Globus pallidus (tissue), 1 donor: ENCODE measurements at places on chromosomes 7 and 10.

DNA sequence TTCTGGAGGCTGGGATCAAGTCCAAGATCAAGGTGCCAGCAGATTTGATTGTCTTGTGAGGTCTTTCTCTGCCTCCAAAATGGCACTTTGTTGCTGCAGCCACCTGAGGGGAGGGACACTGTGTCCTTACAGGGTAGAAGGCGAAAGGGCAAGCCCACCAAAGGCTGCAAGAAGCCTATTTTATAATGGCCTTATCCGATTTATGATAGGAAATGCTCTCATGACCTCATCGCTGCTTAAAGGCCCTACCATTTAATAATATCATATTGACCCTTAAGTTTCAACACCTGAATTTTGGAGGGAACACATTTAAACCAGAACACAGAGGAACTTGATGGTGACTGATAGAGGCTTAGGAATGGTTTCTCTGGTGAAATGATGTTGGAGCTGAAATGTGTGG lies 296.5 kb downstream of the TWIST1 start:
- DNase-seq = no peak

DNA sequence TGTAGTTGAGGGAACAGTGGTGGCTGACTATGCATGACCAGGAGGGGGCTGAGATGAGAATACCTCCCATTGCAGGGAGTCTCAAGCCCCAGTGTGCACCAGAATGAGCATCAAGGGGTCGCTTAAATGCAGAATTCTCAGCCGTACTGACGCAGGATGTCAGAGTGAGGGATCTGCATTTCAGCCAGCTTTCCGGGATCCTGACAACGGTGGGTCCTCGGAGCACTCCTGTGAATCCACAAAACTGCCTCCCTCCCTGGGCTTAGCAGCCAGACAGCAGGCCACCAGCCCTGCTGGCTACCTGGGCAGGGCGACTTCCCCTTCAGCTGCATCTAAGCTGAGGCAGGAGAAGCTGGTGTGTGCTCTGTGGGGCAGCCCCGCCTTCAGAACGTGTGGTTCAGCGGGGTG lies 21.8 kb upstream of the LOXL4 start:
- no peak for DNase-seq

- no peak for DNase-seq
These were observed 55.9 kb downstream of the SVOPL start for GRCh38 chr7:138645284-138645683.

DNA sequence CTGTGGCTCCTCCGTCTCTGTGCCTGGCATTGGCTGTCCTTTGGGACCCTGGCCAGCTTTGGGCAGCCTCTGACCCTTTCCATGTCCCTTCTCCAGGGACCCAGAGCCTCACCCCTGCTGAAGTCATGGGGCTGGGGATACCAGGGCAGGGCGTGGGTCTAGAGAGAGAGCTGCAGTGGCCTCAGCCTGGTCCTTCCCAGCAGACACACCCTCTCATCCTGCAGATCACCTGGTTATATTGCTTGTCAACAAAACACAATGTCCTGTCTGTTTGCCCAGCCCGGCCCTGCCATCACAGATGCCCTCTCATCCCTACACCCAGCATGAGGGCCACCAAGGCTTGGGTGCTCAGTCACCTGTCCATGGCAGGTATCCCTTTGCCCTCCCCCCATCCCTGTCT lies 1.8 kb downstream of the MUC17 start:
- no peak for DNase-seq

- no peak for DNase-seq
These were observed 91.9 kb downstream of the WDFY4 start for GRCh38 chr10:48776528-48776927.

- no peak for DNase-seq
These were observed 138.7 kb upstream of the SMIM30 start for GRCh38 chr7:113256883-113257531.

GRCh38 chr10:128721963-128722445 lies 595.8 kb upstream of the MKI67 start:
- no peak for DNase-seq

DNA sequence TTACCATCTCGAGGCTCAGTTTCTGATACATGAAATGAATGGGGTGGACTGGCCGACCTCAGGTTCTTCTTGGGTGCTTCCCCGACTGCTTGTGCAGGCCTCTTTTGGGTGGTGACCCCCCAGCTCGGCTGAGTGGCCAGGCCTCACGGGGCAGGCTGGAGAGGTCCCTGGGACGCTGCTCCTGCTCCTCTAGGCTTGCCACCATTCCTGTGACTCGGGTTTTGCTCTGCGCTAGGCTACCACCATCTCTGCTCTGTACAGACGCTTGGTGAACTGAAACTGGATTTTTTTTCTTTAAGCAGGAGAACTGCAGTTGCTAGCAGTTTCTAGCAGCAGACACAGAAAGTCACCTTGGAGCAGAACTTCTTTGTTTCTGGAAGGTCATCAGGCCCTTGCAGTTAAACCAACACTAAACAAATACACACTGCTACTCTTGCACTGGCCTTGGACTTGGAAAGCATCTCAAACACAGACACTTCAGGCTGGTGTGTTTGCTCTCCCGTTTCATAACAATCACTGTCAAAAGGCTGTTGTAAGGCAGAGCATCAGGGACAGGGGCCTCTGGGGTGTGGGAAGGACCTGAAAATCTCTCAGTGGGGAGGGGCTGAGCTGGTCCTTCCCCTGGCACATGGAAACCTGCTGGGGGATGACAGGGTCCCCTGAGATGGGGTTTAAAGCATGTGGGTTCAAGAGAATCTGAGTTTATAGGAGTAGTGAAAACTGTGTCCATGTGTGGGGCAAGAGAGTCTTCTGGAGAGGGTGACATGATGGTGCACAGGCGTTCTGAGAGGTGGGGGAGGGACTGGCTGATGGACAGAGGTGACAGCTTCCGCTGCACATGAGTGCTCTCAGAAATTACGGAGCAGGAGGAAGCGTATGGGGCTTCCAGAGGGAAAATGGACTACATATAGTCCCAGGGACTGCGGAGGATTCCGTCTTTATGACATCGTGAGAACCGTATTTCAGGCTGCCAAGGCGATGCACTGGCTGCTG lies 35.0 kb upstream of the GIMAP8 start:
- DNase-seq = no peak

DNA sequence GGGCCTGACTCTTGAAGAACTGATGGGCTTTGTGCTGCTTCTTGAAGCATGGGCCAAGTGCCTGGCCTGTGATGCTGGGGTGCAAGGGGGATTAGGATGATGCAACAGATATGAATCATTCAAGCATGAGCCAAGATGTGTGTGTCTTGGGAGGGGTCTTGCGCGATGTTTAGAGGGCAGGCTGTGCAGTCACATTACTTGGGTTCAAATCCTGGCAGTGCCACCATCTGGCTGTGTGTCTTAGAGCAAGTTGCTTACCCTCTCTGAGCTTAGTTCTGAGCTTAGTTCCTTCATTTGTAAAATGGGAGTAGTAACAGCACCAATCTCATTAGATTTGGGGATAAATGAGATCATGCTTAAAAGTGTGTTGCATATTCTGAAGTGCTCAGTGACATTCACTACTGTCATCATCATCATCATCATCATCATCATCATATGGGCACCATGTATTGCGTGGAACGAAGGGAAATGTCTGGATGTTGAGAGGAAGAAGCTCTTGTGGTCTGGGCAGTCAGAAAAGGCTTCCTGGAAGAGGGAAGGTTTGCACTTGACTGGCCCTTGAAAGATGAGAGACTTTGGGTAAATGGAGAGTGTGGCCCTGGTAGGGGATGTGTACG lies 9.3 kb downstream of the UNC5B start:
- DNase-seq = peak; percentile 5

DNA sequence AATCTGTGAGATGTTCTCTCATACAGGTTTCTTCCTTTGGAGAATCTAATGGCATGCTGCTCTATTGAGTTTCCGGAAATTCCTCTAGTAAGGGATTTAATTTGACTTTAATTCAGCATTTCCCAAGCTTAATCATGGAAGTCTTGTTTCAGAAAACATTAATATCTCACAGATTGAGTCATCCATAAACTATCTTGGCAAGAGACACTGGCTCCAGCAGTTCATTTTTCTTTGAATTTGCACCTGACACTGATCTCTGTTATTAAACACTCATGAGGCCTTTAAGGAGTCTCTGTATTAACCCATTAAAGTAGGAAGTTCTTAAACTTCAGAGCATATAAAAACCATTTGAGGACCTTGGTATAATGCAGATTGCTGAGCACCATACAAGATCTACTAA lies 3.6 kb upstream of the ITGB8 start:
- no peak for DNase-seq

DNA sequence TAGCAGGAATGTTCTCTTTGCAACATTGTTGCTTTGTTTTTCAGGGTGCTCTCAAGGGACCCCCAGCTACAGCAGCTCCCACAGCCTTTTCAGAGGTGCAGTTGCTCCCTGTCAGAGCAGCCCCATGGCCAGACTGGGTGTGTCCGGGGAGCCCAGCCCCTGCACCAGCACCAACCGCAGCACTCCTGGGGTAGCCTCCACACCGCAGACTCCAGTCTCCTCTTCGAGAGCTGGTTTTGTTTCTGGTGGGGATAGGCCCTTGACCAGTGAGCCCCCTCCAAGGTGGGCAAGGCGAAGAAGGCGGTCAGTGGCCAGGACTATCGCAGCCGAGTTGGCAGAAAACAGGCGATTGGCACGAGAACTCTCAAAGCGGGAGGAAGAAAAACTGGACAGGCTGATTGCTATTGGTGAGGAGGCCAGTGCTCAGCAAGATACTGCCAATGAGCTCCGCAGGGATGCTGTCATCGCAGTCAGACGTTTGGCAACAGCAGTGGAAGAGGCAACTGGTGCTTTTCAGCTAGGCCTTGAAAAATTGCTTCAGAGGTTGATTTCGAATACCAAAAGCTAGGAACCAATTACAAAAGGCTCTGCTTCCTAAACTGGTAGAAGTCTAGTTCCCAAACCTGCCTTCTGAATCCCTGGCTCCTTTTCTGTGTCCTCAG lies 5.4 kb downstream of the HSPA14 start:
- no peak for DNase-seq

DNA sequence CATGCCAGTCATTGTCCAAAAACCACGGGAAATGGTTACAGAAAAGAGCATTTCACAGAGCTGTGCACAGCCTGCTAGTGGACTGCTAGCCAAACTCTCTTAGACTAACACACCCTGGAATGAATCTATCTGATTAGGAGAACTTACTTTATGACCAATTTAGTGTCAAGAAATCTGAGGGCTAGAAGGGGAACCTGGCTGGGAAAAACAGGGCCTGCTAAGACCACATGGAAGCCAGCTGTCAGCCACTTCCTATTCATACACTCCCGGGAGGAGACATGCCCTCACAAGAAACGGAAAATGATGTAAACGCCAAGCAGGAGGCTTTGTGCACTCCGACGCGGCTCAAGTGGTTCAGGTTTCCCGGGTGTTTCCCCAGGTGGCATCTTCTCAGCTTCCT lies 54.8 kb downstream of the MPP7 start:
- no peak for DNase-seq

DNA sequence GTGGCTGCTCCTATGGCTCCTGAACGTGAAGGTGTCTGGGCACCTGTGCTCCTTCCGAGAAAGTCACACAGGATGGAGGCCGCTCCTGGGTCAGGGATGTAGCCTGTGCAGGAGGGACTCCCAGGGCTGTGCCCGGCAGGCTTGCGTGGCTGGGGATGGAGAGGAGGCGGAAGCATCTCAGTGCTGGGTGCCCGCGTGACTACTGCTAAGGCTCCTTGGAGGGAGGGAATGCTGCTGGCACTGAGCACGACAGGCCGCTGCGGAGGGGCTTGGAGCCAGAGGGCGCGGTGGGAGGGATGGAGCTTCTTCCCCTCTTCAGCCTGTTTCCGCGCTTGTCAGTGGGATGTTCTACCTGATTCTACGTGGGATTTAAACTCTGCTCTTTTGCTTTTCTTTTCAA lies 35.0 kb downstream of the ADCY1 start:
- DNase-seq = no peak

GRCh38 chr10:127447197-127447596 lies 101.9 kb upstream of the NPS start:
- DNase-seq = no peak
